Calu3 (cell line): ENCODE measurements at places on chromosomes 1 and 21. TPM values are rescaled to one million over a fixed set of nuclear protein-coding genes. Genes with fewer than 3 reads are reported as not detected.
A peak's percentile ranks its signal among the peaks of the same experiment; 100 is the strongest.

GRCh38 chr1:1014799-1015681, 1.7 kb downstream of the ISG15 start:
- H3K4me3 ChIP-seq: no peak overlapping the region
- peaks cover 25% of the 10 kb centered on the region for H3K36me3 ChIP-seq
- H3K27ac ChIP-seq: no peak overlapping the region
- peak; percentile 52 for DNase-seq

DNA sequence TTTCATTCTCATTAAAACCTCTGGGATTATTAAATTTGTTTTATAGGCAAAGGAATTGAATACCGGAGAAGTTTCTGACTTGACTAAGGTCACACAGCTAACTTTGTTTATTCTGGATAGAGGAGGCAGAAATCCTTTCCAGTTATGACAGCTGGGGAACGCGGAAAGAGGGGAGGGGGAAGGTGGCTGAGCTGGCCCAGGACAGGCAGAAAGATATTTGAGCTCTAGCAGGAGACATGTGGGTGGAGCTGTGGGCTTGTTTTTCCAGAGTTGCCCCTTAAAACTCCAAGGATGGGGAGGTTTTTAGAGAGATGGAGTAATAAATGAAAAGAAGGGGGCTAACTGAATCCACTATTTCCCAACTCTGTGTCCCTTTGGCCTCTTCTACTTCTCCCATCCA, 27.8 kb downstream of the FOXD2 start:
- DNase-seq: no peak
- peaks cover 33% of the 10 kb centered on the region for H3K27me3 ChIP-seq
- H3K4me3 ChIP-seq: no peak overlapping the region
- no peaks in the 10 kb centered on the region for H3K36me3 ChIP-seq
- H3K27ac ChIP-seq: no peak overlapping the region
- H3K4me1 ChIP-seq: no peaks in the 10 kb centered on the region

DNA sequence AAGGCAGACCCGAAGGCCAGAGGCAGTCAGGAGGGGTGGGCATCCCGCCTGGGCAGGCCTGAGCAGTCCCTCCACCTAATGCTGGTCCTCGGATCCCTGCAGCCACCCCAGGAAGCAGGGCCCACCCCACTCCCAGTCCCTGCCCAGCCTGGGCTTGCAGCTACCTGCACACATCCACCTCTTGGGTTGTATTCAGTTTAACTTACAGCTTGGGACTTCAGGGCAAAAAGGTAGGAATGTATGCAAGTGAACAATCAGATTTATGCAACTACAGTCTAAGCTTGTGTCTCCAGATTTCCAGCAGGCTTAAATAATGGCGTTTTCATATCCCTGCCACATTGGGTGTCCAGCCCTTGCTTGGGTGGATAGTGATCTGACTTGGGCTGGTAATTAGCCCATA, 17.4 kb downstream of the LDLRAP1 start:
- no peaks in the 10 kb centered on the region for H3K27me3 ChIP-seq
- no peak overlapping the region for H3K4me3 ChIP-seq
- DNase-seq: no peak
- H3K27ac ChIP-seq: no peak overlapping the region
- H3K4me1 ChIP-seq: no peaks in the 10 kb centered on the region

GRCh38 chr21:34008618-34009017, 64.8 kb upstream of the MRPS6 start:
- no peaks in the 10 kb centered on the region for H3K27me3 ChIP-seq
- H3K4me1 ChIP-seq: no peaks in the 10 kb centered on the region
- H3K27ac ChIP-seq: no peak overlapping the region
- H3K36me3 ChIP-seq: no peaks in the 10 kb centered on the region
- H3K4me3 ChIP-seq: no peak overlapping the region

DNA sequence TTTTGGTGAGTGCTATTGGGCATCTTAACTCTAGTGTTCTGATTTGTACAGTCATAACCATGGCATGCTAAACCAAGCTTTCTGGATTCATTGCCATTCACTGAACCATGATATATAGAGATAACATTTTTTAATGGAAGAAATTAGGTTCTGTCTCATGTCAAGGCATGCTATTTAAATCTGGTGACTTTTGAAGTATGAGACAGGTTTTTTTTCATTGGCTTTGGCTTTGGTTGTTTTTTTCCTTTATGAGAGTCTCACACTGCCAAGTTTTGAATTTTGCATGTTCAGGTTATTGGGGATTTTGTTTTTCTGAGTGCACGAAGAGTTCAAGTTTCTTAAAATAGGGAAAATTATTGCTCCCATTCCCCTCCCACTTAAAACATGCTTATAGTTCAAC, 141.3 kb upstream of the ADAMTS5 start:
- H3K27me3 ChIP-seq: no peaks in the 10 kb centered on the region
- no peaks in the 10 kb centered on the region for H3K36me3 ChIP-seq
- no peak overlapping the region for H3K27ac ChIP-seq
- DNase-seq: no peak
- peaks cover 9% of the 10 kb centered on the region for H3K4me1 ChIP-seq
- no peak overlapping the region for H3K4me3 ChIP-seq

- H3K27me3 ChIP-seq: peaks cover 21% of the 10 kb centered on the region
- no peaks in the 10 kb centered on the region for H3K36me3 ChIP-seq
- no peak overlapping the region for H3K27ac ChIP-seq
- DNase-seq: no peak
Measured at GRCh38 chr1:175591083-175591743, 152.2 kb downstream of the TNR start.

- no peak overlapping the region for H3K4me3 ChIP-seq
- H3K27ac ChIP-seq: no peak overlapping the region
- DNase-seq: no peak
- H3K4me1 ChIP-seq: peaks cover 29% of the 10 kb centered on the region
Measured at GRCh38 chr1:204335085-204335484, 24.6 kb downstream of the PLEKHA6 start.

- H3K27ac ChIP-seq: peak overlapping the region; percentile 94
- H3K27me3 ChIP-seq: no peaks in the 10 kb centered on the region
- DNase-seq: peak; percentile 54
Measured at GRCh38 chr1:112674986-112675727, 698 bp downstream of the MOV10 start.

Gene HSD3B2
- not detected in 2 replicates for total RNA-seq

Gene HMCN1
- total RNA-seq: 0.02 and 0.05 TPM in 2 replicates
